ENCODE measurements at places on chromosomes 3 and 15.

DNA sequence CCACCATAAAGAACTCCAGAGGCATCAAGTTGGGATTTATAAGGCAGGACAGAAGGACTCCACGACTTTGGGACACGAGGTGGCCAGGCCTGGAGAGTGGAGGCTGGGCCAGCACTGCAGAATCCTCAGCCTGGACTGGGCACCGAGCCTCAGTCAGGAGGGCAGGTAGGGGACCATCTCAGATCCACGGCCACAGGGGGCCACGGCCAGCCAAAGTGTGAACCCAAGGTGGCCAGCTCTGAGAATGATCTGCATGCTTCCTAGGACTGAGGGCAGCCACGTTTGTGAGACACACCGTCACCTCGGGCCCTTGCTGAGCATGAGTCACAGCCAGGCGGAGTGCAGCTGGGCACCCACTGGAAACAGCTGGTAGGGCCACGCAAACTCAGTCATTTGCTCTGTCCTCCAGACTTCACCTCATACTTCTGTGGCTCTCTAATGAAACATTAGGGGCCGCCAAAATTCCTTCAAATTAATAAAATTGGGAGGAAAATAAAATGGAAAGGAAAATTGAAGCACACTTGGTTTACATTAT is 65.8 kb downstream of the CTNNB1 start:
- DNase-seq: no peak

DNA sequence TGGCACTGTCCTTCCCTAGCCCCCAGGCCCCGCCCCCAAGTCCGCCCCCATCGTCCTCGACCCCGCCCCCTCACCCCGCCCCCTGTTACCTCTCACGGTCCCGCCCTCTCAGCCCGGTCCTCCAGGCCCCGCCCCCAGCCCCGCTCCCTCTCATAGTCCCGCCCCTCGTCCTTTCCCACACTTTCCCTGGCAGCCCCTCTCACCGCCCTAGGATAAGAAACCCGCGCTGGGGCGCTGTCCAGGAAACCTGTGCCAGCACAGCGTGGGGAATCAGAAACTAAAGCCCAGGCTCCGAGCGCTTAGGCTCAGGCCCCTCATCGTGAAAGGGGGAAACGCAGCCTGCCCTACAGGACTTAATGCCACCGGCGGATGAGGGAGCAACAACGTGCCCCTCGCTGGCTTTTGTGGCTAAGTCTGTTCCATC is 20.9 kb downstream of the TRPM1 start:
- DNase-seq: no peak

GRCh38 chr3:157672061-157672460 is 168.8 kb upstream of the VEPH1 start:
- DNase-seq: no peak

GRCh38 chr3:45272828-45273470 is 46.9 kb upstream of the TMEM158 start:
- no peak for DNase-seq

- no peak for DNase-seq
These were observed 1.2 kb upstream of the ZBTB20 start for GRCh38 chr3:115148142-115148790.

GRCh38 chr15:48177383-48177765 is 721 bp downstream of the MYEF2 start:
- peak; percentile 6 for DNase-seq

DNA sequence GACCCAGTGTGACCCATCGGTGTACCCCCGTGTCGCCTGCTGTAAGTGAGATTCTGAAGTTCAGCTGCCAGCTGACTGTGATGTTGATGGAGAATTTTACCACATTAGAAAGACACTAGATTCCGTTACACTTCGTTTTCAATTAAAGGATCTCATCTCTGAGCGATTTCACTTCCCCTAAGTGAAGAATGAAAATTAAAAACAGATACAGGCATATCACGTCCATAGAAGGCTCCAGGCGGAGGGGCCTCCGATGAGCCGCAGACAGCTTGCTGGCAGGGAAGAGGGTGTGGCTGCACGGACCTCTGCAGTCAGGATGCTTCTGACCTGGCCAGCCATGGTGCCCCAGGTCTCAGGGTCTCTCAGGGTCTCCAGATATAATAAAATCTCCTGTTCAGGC is 6.6 kb upstream of the CPN2 start:
- DNase-seq: no peak

- DNase-seq: no peak
These were observed 74.8 kb upstream of the P2RY1 start for GRCh38 chr3:152760024-152760563.

- DNase-seq: no peak
These were observed 85.8 kb downstream of the LINGO1 start for GRCh38 chr15:77546870-77547269.

Data from NCI-H1930 (cell line).